ENCODE measurements at places on chromosomes 5 and 9.
A peak's percentile ranks its signal among the peaks of the same experiment; 100 is the strongest.

GRCh38 chr9:35862328-35862727 lies 7.9 kb downstream of the OR13J1 start:
- no peak for DNase-seq

GRCh38 chr9:15369238-15369637 lies 53.4 kb upstream of the SNAPC3 start:
- no peak for DNase-seq

- no peak for DNase-seq
Observed at GRCh38 chr5:106086352-106086751, 1584.4 kb downstream of the EFNA5 start.

- no peak for DNase-seq
Observed at GRCh38 chr5:76521240-76521758, 101.9 kb downstream of the F2RL2 start.

DNA sequence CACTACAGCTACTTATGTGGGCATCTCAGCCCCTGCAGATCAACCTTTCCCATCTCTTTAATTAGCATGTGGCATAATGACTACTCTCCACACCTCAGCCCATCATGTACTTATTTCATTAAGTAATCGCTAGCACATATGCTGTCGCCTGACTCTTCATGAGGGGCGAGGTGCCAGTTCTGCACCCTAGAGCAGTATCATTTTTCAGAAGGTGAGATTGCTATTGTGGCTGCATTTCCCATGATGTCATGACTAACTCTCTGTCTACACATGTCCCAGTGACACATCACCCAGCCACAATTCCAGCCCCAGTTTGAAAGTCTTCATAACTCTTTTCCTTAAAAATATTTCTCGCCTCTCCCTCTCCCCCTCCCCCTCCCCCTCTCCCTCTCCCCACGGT lies 7.6 kb upstream of the F2RL1 start:
- DNase-seq = no peak

DNA sequence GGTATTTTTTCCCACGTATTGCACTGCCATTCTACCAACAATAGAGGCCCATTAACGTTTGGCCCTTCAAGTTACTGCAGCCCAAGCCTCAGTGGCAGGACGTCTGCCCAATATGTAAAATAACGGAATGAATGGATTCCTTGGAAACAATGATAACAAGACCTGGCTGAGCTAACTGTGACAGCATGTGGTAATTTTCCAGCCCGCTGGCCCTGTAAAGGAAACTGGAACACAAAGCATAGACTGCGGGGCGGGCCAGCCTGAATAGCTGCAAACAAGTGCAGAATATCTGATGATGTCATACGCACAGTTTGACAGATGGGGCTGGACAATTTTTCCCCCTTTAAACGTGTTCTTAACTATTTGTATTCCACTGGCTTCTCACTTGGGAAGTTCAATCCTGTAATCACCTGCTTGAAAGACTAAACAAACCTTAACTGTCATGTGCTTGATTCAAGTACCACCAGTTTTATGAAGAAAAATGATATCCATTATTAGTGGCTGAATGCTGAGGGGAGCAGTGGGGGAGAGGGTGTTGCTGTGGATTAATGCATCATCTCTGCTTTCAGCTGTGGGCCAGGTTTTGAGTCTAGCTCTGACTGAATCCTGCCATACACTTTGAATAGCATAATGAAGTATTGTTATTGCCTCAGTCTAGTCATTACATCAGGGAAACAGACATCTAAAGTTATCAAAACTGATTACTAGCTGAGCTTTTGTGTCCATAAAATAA lies 323.9 kb downstream of the TMEM161B start:
- no peak for DNase-seq

DNA sequence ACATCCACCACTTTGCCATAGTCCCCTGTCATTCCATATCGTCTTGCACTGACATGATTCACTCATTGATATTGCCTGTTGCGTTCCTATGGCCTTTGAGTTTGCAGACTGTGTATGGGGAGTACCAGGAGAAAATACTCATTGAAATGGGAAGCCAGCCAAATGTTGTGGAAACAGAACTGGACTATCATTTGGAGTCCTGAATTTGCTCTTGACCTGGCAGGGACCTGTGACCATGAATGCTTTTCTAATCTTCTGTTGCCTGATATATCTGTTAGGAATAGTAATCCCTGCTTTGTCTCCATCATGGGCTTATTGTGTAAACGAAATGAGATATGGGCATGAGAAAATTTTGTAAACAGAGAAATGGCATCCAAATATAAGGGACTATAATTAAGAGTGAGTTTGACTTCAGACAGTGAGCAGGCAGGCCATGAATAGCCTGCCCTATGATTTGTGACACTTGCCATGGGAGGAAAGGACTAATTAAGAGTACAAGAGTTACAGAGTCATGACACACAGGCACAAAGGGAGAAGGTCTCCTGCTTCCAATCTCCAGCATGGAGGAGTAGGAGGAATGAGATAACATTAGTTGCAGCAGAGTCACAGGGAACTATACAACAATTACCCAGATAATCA lies 572.9 kb upstream of the SGCD start:
- DNase-seq = no peak

DNA sequence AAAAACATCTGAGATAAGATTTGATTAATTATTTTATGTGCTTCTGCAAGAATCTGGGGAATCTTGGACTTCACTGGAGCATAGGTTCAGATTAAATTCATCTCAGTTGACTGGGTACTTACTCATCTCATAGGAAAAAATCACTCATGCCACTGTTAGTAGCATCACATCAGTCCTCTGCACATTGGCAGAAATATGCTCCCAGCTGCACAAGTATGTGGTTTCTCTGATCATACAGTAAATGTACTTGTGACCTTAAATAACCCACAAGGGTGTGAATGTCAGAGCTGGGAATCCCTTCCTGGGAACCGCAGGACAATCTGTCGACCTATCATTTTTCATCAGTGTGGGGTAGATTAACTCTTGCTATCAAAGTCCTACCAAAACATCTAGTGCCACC lies 203.7 kb upstream of the SLC24A2 start:
- no peak for DNase-seq

DNA sequence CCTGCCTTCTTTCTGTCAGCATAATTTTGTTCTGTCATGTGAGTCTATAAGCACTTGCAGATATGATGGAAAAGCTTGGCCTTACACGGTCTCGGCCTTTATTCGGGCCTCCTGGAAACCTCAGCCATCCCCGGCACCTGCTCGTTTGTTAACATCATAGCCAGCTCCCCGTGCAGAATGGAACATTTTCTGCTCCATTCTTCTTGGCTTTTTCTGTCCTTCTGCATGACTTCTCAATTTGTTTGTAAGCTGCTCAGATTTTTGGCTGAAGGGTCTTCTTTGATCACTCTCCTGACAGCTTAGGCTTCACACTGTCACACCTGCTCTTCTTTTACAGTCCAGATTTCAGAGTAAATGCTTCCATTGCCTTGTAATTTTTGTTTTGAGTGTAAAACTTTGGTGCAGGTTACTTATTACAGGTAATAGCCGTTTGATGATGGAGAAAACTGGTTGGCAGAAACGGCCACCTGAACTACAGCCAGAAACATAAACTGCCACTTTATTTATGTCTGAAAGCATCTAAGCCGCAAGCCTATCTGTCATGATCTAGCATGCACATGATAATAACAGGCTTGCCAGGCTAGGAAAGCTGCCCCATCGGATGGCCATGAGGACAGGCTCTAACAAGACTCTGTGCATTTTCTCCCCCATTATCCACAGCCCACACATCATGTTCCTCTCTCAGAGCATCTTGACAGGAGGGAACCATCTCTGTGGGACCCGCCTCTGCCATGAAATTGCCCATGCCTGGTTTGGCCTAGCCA lies 197.0 kb downstream of the AOPEP start:
- DNase-seq = no peak

GRCh38 chr9:109604781-109605180 lies 106.7 kb upstream of the PTPN3 start:
- DNase-seq = no peak

DNA sequence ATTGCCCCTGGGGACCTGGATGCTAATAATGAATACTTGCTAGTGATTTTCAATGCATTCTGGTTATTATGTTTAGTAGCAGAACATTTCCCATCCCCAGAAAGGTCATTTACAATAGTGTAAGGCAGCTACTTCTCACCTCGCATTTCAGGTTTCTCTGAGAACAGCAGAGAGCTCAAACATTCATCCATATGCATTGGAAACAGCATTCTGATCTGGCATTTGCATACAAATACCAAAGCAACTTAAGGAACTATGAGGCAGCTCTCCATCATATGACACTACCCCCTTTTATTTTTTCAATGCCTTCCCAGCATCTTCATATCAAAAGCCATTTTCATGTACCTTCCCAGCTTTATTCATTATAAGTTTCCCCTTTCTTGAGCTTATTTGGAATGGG lies 6.4 kb downstream of the PPP2R2B start:
- no peak for DNase-seq

DNA sequence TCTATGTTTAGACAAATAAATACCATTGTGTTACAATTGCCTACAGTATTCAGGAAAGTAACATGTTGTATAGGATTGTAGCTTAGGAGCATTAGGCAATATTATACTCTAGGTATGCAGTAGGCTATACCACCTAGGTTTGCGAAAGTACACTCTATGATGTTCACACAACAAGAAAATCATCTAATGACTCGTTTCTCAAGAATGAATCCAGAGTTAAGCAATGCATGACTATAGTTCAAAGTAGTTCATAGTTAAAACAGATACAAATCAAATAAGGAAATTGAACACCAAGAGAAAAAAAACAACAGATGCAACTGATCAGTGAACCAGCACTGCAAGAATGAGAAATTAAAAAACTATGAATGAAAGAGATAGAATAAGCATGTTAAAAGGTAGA lies 27.6 kb upstream of the ABLIM3 start:
- no peak for DNase-seq

DNA sequence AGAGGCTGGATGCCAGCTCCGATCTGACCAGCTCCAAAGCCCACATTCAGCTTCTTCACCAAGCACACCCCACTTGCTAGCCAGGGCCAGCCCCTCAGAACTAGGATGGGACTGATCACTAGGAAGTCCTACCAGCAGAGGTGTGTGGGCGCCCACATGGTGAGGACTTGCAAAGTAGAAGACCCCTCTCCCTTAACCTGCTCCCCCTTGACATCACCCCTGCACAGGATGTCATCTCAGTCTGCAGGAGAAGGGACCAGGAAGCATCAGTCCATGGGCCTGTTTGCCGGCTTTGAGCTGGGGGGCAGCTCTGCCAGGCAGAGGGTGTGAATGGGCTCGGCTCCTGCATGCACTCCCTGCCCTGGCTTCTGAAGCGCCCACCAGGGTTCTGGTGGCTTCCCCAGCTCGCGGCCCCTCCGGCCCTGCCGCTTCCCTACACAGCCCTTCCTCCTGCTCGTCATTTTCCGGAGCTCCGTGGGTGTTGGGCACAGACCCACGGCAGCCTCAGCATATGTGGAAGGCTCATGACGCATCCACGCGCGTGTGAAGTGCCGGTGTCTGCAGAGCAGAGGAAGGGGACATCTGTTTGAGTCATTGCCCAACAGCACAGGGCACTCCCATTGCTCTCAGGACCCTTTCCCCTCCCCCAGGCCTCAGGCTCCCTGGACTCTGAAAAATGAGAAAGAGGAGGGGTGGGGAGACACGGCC lies 3.7 kb upstream of the FAM78A start:
- DNase-seq = peak; percentile 87

DNA sequence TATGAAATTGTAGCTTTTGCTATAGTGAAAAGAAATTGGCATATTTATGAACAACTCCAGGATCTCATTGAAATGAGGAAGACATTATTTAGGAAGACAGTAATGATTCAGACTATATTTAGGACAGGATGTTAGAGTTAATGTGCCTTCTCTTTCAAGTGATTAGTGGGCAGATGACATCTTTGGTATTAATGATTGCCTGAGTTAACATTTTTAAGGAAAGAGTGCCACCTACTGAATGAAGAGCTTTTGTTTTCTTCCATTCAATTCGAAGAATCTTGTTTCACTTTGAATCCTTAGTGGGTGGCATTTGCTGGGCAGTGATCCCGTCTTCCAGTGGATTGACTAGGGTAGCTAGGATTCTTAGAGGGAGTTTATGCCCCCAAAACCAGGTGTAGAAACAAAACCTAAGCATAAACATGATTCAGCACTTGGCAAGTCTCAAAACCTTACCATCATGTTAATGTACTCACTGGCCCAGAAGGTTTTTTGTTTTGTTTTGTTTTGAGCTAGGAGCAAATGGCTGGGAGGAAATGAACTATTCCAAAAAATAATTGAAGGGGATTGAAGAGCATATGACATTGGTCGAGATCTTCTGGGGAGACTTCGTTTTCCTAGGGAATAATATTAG lies 23.2 kb downstream of the MAP3K1 start:
- peak; percentile 42 for DNase-seq

All from inflammatory macrophage (primary cell).